ENCODE measurements at places on chromosomes 7 and 10.
A peak's percentile ranks its signal among the peaks of the same experiment; 100 is the strongest.

GRCh38 chr10:118904286-118904685 lies 125.2 kb upstream of the NANOS1 start:
- no peak for DNase-seq
- H3K4me3 ChIP-seq, result no peak overlapping the region

- peak overlapping the region; percentile 21 for H3K27ac ChIP-seq
- H3K27me3 ChIP-seq, result no peaks in the 10 kb centered on the region
- DNase-seq, result no peak
- H3K4me1 ChIP-seq, result peaks cover 34% of the 10 kb centered on the region
- H3K36me3 ChIP-seq, result peaks cover 6% of the 10 kb centered on the region
Observed at GRCh38 chr10:80416479-80417098, 8.2 kb downstream of the PRXL2A start.

- no peaks in the 10 kb centered on the region for H3K4me1 ChIP-seq
- no peak for DNase-seq
Observed at GRCh38 chr10:7445474-7446185, 34.8 kb upstream of the SFMBT2 start.

GRCh38 chr7:108570146-108570755 lies 577 bp downstream of the DNAJB9 start:
- no peak for DNase-seq
- H3K36me3 ChIP-seq, result peaks cover 62% of the 10 kb centered on the region
- no peaks in the 10 kb centered on the region for H3K27me3 ChIP-seq
- peaks cover 1% of the 10 kb centered on the region for H3K4me1 ChIP-seq
- peak overlapping the region; percentile 93 for H3K4me3 ChIP-seq

GRCh38 chr10:95456516-95456915 lies 104.7 kb downstream of the SORBS1 start:
- H3K27ac ChIP-seq, result no peak overlapping the region
- no peak for DNase-seq
- no peak overlapping the region for H3K4me3 ChIP-seq
- H3K36me3 ChIP-seq, result no peaks in the 10 kb centered on the region
- peaks cover 13% of the 10 kb centered on the region for H3K4me1 ChIP-seq

- H3K27me3 ChIP-seq, result no peaks in the 10 kb centered on the region
- DNase-seq, result no peak
- H3K4me3 ChIP-seq, result no peak overlapping the region
- H3K27ac ChIP-seq, result no peak overlapping the region
- H3K36me3 ChIP-seq, result no peaks in the 10 kb centered on the region
Observed at GRCh38 chr7:116829493-116829892, 32.9 kb upstream of the CAPZA2 start.

GRCh38 chr10:31317652-31318381 lies 1.2 kb upstream of the ZEB1 start:
- H3K27ac ChIP-seq, result no peak overlapping the region
- no peak for DNase-seq
- H3K4me1 ChIP-seq, result peaks cover 7% of the 10 kb centered on the region
- H3K4me3 ChIP-seq, result peak overlapping the region; percentile 92
- no peaks in the 10 kb centered on the region for H3K27me3 ChIP-seq

- H3K27ac ChIP-seq, result no peak overlapping the region
- no peak overlapping the region for H3K4me3 ChIP-seq
- no peak for DNase-seq
- no peaks in the 10 kb centered on the region for H3K36me3 ChIP-seq
Observed at GRCh38 chr10:69044546-69044945, 43.4 kb upstream of the SRGN start.

GRCh38 chr7:17144322-17144721 lies 154.1 kb upstream of the AHR start:
- no peak for DNase-seq
- H3K36me3 ChIP-seq, result no peaks in the 10 kb centered on the region
- H3K4me1 ChIP-seq, result no peaks in the 10 kb centered on the region
- no peak overlapping the region for H3K4me3 ChIP-seq

- no peaks in the 10 kb centered on the region for H3K4me1 ChIP-seq
- H3K27me3 ChIP-seq, result no peaks in the 10 kb centered on the region
- H3K27ac ChIP-seq, result no peak overlapping the region
- H3K36me3 ChIP-seq, result no peaks in the 10 kb centered on the region
Observed at GRCh38 chr10:108031505-108031904, 867.0 kb upstream of the SORCS1 start.

- no peak for DNase-seq
- peaks cover 10% of the 10 kb centered on the region for H3K4me1 ChIP-seq
- H3K36me3 ChIP-seq, result no peaks in the 10 kb centered on the region
- peak overlapping the region; percentile 42 for H3K27ac ChIP-seq
Observed at GRCh38 chr10:116892907-116893685, 43.8 kb downstream of the ENO4 start.

GRCh38 chr7:47557694-47558670 lies 23.9 kb downstream of the TNS3 start:
- H3K4me1 ChIP-seq, result peaks cover 11% of the 10 kb centered on the region
- H3K4me3 ChIP-seq, result no peak overlapping the region
- no peak overlapping the region for H3K27ac ChIP-seq
- no peak for DNase-seq

- H3K4me1 ChIP-seq, result peaks cover 18% of the 10 kb centered on the region
- H3K4me3 ChIP-seq, result no peak overlapping the region
Observed at GRCh38 chr10:119478111-119478802, 64.3 kb downstream of the RGS10 start.

GRCh38 chr7:121638286-121638685 lies 234.7 kb upstream of the PTPRZ1 start:
- H3K27ac ChIP-seq, result no peak overlapping the region
- H3K36me3 ChIP-seq, result no peaks in the 10 kb centered on the region
- peaks cover under 1% of the 10 kb centered on the region for H3K4me1 ChIP-seq
- no peak for DNase-seq
- no peak overlapping the region for H3K4me3 ChIP-seq

- H3K36me3 ChIP-seq, result no peaks in the 10 kb centered on the region
- no peaks in the 10 kb centered on the region for H3K4me1 ChIP-seq
- H3K27ac ChIP-seq, result no peak overlapping the region
- no peaks in the 10 kb centered on the region for H3K27me3 ChIP-seq
Observed at GRCh38 chr7:49596701-49597491, 176.5 kb upstream of the VWC2 start.

- no peaks in the 10 kb centered on the region for H3K4me1 ChIP-seq
- H3K27ac ChIP-seq, result no peak overlapping the region
- H3K36me3 ChIP-seq, result no peaks in the 10 kb centered on the region
- H3K27me3 ChIP-seq, result no peaks in the 10 kb centered on the region
Observed at GRCh38 chr7:129083525-129083924, 28.6 kb upstream of the TNPO3 start.

GRCh38 chr10:18332048-18332447 lies 191.8 kb downstream of the CACNB2 start:
- H3K27me3 ChIP-seq, result no peaks in the 10 kb centered on the region
- no peak for DNase-seq
- no peak overlapping the region for H3K4me3 ChIP-seq
- no peaks in the 10 kb centered on the region for H3K36me3 ChIP-seq
- no peak overlapping the region for H3K27ac ChIP-seq
- H3K4me1 ChIP-seq, result no peaks in the 10 kb centered on the region
